Activated T-cell treated with anti-CD3 and anti-CD28 coated beads for 1 hour (primary cell): ENCODE measurements at places on chromosomes 2 and 18.

- no peak for DNase-seq
Observed at GRCh38 chr2:181674461-181674860, 5.9 kb downstream of the NEUROD1 start.

- no peak for DNase-seq
Observed at GRCh38 chr2:206688990-206689389, 29.2 kb downstream of the DYTN start.

DNA sequence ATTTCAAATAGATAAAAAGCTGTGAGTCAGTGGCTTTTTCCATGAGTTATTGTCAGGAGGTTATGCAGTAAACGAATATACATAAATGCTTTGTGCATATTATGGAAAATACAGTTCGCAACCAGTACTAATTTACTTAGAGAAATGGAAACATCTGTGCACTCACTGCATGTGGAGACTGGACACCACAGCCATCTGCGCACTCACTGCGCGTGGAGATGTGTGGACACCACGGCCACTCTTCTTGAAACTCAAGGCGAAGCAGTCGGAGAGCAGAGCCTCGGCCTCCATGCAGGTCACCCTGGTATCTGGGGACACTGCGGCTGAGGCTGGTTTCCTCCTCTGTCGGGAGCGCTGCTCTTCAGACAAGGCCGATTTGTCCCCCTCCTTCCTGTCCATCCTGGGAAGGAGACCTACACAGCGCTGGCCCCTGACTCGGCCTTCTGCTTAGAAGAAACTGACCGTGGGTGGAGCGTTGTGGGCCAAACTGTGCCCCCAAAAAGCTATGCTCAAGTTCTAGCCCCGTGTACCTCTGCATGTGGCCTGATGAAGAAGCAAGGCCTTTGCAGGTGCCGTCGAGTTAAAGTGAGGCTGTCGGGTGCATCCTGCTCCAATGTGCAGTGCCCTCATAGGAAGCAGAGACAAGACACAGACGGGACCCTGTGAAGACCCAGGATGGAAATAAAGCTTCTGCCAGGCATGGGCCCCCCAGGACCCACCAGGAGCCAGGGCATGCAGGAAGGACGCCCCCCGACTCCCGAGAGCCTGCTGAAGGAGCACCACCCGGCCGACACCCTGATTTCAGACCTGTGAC is 88.0 kb downstream of the TPO start:
- DNase-seq: no peak

- DNase-seq: no peak
Observed at GRCh38 chr2:239693761-239694415, 293.1 kb upstream of the HDAC4 start.

- DNase-seq: no peak
Observed at GRCh38 chr2:23286031-23286757, 98.8 kb upstream of the KLHL29 start.

DNA sequence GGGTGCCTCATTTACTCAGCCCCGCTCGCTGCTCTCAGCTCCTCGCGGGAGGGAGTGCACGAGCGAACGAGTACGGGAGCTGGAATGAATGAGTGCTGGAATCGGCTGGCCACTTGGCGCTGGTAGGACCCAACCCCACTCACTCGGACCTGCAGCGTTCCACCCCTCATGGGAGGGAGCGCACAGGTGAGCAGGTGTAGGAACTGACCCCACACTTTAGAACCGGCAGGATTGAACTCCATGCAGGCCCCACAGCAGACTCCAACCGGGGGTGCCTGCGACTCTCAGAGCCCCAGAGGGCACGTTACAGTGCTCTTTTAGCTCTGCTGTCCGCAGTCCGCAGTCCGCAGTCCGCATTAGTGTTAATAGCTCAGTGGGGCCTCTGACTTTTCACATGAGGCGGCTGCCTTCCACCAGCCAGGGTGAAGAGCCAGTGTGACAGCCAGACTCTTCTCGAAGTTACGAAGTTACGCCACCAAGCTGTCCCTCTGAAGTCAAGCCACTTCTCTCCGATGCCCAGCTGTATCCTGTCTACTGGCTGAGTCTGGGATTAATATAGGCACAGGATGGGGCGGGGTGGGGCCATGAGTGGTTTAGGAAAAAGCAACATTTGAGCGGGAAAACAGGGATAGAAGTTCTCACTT is 102.7 kb upstream of the ARHGAP15 start:
- no peak for DNase-seq

GRCh38 chr2:25072606-25073005 is 30.7 kb downstream of the EFR3B start:
- no peak for DNase-seq

- DNase-seq: no peak
Observed at GRCh38 chr2:141611981-141612380, 518.8 kb downstream of the LRP1B start.

GRCh38 chr2:226267516-226268289 is 531.9 kb downstream of the IRS1 start:
- no peak for DNase-seq

- DNase-seq: peak; percentile 81
Observed at GRCh38 chr2:197804049-197804757, at the start of gene PLCL1. PLCL1 (plus strand) TSS chr2:197804593.

DNA sequence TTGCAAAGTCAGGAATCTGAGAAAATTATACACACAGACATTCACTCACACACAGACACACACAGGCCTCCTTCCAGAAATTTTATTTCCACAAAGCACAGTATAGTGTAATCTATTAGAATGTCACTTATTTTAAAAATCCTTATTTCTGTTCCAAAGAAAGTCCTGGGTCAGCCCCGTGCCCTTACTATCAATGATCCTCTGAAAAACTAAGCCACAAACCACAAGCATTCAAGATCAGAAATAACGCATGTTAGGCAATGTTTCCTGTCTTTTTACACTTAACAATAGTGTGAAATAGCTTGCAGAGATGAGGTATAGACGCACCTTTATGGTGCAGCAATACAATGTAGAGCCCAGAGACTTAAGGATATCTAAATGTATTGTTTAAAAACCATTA is 25.8 kb downstream of the TBC1D8 start:
- DNase-seq: no peak

DNA sequence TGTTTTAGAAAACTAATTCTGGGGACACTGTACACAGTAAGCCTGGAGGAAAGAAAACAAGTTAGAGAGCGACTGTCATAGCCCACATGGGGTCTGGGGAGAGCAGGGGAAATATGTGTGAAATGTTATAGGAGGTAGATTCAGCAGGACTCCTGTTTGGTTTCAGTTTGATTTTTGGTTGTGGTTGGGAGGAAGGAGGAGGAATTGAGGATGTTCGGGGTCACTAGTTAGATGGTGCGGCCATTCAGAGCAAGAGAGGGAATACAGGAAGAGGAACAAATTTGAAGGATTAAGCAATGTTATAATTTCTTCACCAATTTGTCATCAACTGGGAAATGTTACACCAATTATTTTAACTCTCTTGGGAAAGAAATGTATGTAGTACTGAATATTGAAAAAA is 25.1 kb downstream of the TTC39C start:
- DNase-seq: no peak

DNA sequence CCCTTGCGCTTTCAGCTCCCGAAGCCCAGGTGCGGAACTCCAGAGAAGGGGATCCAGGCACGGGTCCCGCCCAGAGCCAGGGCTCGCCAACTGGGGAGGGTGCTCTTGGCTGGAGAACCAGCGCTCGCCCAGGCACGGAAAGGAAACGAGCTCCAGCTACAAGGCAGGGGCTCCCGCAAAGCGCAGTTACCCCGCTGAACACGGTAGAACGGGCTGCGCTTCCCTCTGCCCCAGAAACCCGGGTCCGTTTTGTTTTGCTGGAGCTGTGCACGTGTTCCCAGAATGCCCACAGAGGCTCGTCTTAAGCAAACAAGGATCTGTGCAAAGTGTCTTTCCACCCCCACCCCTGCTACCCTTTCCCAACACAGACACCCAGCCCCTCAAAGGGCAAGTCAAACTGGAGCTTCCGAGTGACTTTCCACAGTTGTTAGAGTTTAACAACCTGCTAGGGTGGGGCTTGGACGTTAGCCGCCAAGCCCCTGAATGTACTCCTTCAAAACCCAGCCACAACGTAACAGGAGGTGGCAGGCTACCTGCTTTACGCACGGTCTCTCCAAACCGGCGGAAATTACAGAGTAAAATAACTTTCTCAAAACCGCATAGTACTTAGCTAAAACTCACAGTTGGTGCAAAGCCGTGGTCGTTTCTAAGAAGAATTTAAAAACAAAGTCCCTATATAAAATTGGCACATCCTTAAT is 775 bp downstream of the RNF125 start:
- DNase-seq: peak; percentile 33

DNA sequence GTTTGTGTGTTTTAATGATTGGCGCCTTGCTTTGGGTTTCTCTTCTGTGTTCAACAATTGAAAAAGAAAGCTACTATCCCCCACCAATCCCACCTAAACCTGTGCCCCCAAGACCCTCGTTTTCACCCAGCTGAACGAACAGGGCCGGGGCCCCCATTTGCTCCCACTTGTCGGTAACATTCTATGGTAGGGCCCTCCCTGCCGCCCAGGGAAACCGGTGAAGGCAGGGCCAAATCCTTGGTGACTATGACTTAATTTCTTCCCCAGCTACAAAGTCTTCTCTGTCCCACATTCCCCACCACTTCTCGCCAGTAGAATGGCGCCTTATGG is 598 bp upstream of the SNRNP200 start:
- DNase-seq: no peak

DNA sequence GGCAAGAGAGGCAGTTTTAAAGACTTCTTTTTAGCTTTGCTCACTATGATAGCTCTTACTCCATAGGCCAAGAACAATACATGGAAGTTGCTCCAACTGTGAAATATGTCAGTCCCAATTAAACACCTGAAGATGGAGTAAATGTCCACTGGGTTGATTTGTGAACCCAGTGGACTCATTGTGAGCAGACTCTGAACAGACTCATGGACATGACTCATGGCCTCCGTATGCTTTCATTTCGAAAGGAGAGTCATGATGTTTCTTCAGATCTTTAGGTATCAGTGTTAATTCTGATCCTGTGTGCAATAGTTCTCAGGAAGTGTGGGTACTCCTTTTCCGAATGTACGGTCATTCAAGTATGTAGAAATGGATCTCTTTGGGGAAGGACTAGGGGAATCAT is 5.4 kb upstream of the CWC22 start:
- DNase-seq: no peak

GRCh38 chr2:214489181-214489580 is 78.3 kb downstream of the VWC2L start:
- DNase-seq: no peak

DNA sequence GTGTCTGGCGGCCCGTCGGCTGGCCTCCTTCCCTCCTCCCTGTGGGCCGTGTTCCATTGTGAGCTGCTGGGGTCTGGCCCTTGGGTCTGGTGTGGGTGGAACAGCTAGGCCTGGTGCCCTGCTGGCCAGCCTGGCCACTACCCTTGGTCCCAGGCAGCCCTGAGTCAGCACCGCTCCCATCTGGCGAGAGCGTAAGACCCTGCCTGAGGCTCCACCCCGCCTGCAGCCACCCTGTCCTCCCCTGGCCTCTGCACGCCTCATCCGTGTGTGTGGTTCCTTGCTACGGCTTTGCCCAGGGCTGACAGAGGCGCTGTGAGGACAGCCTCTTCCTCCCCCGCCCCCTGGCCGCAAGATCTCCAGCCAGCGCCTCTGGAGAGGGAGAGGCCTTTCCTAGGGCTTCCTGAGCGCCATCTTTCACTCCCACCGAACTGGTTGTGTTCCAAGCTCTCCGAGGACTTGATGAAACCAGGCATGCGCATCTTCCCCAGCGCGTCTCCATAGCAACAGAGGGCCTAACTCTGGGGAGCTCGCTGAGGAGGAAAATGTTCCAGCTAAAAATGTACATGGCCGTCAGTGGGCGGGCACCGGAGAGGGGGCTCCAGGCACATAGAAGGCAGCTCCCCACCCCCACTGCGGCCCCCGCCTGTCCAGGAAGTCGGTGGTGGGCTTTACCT is 83.0 kb downstream of the STPG4 start:
- DNase-seq: no peak

DNA sequence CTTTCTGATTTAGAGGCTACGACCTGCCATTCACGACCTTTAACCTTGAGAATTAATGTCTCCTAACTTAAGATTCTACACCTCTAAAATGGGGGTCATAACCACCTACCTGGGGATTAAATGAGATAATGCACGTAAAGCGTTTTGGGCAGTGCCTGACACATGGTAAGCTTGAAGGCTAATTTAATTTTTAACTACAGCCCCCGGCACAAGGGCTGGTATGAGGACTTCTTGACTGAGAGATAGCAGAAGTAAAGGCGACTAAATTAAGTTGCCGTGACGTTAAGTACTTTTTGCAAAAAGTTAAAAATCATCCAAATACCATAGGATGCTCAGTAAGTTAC is 549 bp downstream of the MRPL35 start:
- no peak for DNase-seq

- no peak for DNase-seq
Observed at GRCh38 chr2:66495788-66496640, 61.1 kb downstream of the MEIS1 start.

- no peak for DNase-seq
Observed at GRCh38 chr2:144812288-144812687, 292.4 kb upstream of the ZEB2 start.

DNA sequence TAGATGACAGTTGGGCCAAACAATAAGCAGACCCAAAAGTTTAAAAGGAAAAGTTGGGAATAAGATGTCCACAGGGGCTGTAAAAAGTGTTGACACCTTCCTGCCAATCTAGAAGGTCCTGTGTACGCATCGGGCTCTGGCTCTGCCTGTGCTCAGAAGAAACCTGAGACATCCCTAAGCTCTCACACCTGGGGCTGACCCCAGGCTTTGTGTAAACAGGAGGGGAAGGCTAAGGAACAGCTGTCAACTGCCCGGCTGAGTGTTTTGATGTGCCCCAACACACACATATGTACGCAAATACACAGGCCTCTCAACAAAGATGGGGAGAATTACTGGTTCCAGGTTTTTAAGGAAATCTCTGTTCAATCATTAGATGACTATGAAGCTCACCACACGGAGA is 59.5 kb downstream of the TMEM131 start:
- DNase-seq: no peak

- no peak for DNase-seq
Observed at GRCh38 chr2:43842866-43843226, 4.1 kb downstream of the ABCG8 start.

DNA sequence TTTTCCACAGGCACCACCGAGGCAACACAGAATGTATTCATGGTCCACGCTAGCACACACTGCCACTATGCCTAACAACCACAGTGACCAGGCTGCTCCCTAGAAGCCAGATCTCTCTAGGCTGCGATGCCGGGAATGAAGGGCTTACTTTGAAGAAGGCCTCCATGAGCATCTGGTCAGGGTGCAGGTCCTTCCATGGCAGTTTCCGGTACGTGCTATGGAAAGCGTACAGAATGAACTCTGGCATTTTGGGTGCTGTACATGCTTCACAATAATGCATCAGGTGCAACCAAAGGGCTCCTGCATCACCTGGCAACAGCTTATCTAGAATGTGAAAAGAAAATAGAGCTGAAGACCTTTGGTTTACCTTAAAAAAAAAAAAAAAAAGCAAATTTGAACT is 44.9 kb downstream of the SIGLEC15 start:
- no peak for DNase-seq

GRCh38 chr2:69639266-69639665 is 4.3 kb downstream of the AAK1 start:
- no peak for DNase-seq
